Non-pigmented ciliary epithelial cell (primary cell): ENCODE measurements at places on chromosomes 6 and 20.

GRCh38 chr6:69232496-69232895 is 564.3 kb downstream of the LMBRD1 start:
- DNase-seq = no peak

GRCh38 chr20:38261054-38261390 is 487 bp upstream of the KIAA1755 start:
- no peak for DNase-seq

- DNase-seq = no peak
These were observed 1.6 kb downstream of the TFAP2C start for GRCh38 chr20:56630506-56631317.

DNA sequence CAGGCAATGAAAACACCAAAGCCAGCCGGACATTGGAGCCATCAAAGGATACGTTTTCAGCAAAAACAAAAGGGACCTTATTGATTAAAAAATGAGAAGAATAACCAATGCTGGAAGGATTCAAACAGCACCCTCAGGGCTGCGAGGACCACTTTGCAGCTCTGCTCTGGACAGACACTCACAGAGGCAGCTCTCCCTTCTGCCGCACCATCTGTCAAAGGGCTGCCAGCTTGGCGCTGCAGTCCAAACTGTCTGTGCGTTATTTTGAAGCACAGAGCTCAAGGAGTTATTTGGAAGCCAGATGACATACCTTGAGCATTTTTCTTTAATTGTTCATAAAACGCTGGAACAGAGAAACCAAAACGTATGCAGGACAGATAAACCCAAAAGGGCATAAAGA is 85.2 kb downstream of the KIF16B start:
- no peak for DNase-seq

GRCh38 chr6:106165885-106166485 is 79.8 kb downstream of the PRDM1 start:
- no peak for DNase-seq

DNA sequence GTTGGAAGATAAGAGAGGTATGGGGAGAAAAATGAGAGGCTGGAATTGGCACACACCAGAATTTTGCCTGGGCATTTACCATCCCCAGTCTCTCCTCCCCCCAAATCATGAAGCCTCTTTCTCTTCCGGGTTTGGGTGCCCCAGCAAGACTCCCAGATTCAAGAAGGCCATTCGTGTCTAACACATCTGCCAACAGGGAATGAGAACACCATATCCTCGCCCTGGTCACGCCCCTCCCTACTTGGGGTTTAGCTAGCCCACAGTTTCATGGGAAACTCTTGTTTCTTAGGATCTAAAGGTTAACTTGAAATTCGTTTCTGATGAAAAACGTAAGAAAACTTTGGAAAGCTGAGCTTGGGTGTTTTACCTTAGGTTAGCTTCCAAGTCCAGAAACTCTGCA is 105.5 kb upstream of the TMEM170B start:
- DNase-seq = no peak

DNA sequence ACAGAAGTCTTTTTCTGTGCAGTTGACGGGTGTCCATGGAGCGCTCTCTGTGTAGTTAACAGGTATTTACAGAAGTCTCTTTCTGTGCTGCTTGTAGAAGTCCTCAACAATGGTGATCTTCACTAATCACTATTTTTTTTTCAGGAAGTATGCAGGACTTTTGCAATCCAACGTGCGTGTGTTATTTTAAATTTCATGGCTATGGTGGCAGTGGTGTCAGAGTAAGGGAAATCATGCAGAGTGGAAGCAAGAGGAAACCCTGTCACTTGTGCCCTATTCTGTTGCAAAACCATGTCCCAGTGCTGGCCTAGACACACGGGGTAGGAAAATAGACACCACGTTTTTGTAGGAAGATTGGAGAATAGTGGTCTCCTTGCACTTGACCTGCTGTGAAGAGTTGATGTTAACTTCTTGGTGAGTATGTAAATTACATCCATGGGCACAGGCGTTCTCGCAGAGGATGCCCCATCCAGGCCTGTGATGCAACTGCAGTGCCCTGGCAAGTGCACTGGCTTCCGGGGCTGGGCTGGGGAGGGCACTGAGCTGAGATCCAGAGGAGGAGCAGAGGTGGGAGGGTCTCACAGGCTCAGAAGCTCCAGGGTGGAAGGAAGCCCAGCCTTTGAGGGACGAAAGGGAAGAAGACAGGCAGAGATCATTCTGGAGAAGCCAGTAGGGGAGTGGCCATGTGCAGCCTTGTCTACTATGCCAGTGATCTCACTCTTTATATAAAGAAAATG is 146.5 kb downstream of the SYCP2 start:
- DNase-seq = no peak

DNA sequence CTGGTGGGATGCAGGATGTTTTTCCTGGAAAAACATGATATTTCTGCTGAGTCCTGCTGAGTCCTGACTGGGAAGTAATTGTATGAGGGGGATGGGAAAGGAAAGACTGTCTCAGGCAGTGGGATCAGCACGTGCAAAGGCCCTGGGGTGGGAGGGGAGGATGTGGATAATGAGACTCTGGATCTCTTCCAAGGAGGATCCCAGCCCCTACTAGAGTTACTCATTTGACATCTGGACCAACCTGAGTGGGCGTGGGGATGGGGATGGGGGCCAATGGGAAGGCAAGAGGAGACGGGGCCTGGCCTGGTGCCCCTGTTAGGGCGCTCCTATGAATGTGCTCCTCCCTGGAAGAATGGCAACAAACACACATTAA is 73.0 kb downstream of the CD40 start:
- no peak for DNase-seq

- no peak for DNase-seq
These were observed 37.9 kb upstream of the PCMTD2 start for GRCh38 chr20:64217539-64218221.

- no peak for DNase-seq
These were observed 582.2 kb upstream of the FLRT3 start for GRCh38 chr20:14919501-14920081.

DNA sequence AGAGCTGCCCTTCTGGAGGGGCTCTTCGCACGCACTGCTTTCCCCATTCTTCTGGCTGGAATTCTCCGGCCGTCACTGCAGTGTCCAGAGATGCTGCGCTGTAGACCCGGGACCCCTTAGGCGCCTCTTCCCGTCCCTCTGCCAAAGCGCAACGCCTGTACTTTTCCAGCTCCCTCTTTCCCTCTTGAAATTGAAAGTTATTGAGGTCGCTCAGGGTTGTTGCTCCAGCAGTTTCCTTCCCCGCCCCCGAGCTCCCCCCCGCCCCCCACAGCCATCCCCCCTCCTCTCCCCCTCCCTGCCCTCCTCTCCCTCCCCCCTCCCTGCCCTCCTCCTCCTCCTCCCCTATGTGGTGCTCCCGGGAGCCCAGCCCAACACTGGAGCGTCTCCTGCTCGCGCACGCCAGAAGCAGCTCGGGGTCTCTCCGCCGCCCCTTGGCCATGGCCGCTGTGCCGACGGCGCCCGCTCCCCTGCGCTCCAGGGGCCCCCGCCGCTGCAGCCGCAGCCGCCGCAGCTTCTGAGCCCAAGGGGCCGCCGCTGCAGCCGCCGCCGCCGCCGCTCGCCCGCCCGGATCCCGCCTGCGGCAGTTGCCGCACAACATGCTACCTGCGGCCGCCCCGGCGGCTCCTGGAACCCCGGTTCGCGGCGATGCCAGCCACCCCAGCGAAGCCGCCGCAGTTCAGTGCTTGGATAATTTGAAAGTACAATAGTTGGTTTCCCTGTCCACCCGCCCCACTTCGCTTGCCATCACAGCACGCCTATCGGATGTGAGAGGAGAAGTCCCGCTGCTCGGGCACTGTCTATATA is at the start of gene RSPO3:
Gene RSPO3 (plus strand): TSS at position 374 of the 804 bp plus-strand sequence. CDS start 522 bp downstream, outside the sequence.
- DNase-seq = no peak

DNA sequence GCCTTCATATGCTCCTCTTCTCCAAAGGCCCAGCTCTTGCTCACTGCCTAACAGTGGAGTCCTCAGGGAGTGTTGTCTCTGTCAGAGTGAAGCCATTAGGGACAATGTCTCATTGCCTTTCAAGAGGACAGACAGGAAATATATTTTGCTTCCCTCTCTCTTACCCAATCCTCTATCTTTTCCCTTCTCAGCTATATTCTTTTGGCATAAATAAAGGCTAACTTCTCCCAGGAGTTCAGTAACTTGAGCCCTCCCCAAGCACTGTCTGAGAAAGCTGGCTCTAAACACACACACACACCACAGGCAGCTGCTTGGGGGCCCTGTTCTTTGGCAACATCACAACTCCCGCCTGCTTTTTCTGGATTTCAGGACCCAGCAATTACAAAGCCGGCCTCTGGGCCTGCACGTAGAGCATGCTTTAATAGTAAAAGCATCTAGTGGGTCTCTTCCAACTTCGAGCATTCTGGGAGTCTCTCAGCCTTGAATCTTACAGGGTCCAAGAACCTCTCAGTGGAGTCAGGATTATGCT is 34.7 kb upstream of the LAMA4 start:
- DNase-seq = peak; percentile 55

- peak; percentile 57 for DNase-seq
These were observed 150.5 kb upstream of the PRSS16 start for GRCh38 chr6:27096834-27097511.

DNA sequence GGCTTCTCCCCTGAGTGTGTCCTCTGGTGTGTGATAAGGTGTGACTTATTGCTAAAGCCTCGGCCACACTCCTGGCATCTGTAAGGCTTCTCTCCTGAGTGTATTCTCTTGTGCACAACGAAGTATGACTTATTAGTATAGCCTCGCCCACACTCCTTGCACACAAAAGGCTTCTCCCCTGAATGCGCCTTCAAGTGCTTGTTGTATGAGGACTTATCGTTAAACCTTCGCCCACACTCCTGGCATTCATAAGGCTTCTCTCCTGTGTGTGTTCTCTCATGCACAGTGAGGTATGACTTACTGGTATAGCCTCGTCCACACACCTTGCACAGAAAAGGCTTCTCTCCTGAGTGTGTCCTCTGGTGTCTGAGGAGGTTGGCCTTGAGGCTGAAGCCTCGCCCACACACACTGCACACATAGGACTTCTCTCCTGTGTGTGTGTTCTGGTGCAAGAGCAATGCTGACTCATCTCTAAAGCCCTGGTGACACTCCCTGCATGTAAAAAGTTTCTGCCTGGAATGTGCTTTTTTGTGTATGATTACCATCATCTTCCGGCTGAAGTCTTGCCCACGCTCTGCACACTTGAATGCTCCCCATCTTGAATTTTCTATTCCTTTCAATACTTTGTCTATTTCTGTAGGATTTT is 20.4 kb downstream of the ZNF337 start:
- peak; percentile 84 for DNase-seq

- no peak for DNase-seq
These were observed 124.9 kb downstream of the GRM4 start for GRCh38 chr6:34020807-34021553.

GRCh38 chr6:155968921-155969320 is 513.3 kb upstream of the NOX3 start:
- no peak for DNase-seq

GRCh38 chr6:94341173-94341572 is 921.8 kb upstream of the EPHA7 start:
- DNase-seq = no peak

- no peak for DNase-seq
These were observed 79.4 kb downstream of the CDC5L start for GRCh38 chr6:44466955-44467354.

DNA sequence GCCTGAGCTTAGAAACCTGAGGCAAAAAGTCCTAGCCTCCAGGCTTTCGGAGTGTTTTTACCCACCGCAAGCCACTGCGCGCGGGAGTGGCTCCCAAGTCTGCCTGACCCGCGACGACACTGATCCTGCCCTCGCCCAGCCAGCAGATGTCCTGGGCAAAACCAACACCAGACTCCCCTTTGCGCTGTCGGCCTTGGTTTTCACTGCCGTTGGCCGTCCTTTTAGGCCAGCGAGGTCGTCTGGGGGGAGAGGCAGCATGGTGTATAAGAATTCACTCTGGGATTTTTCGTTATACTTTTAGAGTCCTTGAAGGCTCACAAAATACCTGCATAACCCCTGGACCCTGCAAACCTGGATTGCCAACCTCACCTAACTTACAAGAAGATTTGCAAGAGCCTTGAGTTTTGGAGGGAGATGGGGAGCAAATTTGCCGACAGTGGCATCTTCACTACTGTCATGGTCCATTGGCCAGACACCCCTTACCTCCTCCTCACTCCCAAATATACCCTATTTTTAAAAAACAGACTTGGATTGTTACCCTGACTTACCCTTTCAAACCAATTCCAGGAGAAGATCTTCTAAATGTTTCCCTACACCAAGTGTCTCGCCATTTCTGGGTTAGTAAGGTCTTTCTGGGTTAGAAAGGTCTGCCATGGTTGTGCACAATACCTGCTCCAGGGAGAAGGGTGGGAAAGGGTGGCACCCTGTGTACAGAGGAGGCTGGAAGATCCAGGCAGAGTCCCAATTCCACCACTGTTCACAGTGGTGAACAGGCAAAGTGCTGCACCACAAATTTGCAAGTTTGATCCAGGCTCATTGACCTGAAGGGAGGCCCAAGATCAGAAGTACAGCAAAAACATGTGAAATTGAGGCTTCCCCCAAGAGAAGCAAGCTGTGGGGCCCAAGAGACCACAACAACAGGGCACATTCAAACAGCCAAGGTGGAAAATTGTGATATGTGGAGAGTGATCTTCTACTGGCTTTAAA is 4.4 kb downstream of the FOXA2 start:
- DNase-seq = no peak

DNA sequence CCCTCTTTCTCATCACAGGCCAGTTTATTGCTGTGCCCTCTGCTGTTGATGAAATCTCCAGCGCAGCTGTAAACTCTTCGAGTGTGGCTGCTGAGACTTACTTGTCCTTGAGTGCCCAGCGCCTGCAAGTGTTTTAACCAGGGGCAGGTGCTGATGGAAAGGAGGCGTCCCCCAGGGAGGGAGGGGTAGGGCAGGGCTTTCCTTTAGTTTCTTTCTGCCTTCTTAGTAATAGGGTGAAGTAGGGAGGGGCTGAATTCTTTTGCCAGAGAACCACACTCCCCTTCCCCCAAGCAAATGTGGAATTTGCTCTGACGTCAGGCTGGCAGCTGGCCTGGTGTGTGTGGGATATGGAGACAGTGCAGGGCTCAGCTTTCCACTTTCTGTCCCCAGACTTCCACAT is 61.2 kb downstream of the IGF2R start:
- peak; percentile 90 for DNase-seq

GRCh38 chr6:73328790-73329189 is 25.3 kb downstream of the DPPA5 start:
- DNase-seq = no peak

DNA sequence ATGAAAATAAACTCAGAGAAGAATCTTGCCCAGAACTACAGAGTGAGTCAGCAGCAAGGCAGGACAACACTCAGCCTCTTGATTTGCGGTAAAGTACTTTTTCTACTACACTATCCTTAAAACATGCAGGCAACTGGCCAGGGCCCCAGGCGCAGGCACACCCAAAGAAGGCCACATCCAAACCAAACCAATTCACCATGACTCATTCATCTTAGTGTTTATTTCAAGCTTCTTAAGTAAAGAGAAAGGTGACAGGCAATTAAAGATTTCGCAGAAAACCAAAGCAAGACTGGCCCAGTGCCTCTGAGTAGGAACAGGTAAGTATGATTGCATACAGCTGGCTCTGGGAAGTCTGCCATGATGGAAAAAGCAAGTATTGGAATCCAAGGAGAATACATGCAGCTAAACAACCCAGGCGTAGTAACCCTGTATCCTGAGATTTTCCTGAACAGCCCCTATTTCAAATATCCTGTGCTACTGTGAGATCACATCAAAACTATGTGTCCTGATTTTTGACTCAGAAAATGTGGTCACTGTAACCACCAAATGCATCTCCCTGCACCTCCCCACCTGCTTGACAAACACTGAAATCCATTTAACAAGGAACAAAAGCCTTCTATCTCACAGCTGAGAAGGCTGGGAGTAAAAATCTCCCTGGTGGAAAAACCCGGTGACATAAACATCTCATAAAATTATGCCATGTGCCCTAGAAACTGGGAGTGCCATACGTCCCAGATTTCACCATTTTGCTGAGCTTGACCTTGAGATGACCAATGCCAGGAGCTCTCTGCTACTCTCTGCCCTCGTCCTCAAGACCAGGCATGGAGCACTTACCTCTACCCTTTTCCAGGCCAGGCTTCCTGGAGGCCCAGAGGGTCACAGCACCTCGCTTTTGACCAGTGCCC is 12.4 kb downstream of the WFDC3 start:
- DNase-seq = peak; percentile 97
